OCI-LY7 (cell line): ENCODE measurements at places on chromosomes 4 and X.

GRCh38 chr4:7348946-7349900 lies 85.5 kb downstream of the PSAPL1 start:
- no peak for DNase-seq

DNA sequence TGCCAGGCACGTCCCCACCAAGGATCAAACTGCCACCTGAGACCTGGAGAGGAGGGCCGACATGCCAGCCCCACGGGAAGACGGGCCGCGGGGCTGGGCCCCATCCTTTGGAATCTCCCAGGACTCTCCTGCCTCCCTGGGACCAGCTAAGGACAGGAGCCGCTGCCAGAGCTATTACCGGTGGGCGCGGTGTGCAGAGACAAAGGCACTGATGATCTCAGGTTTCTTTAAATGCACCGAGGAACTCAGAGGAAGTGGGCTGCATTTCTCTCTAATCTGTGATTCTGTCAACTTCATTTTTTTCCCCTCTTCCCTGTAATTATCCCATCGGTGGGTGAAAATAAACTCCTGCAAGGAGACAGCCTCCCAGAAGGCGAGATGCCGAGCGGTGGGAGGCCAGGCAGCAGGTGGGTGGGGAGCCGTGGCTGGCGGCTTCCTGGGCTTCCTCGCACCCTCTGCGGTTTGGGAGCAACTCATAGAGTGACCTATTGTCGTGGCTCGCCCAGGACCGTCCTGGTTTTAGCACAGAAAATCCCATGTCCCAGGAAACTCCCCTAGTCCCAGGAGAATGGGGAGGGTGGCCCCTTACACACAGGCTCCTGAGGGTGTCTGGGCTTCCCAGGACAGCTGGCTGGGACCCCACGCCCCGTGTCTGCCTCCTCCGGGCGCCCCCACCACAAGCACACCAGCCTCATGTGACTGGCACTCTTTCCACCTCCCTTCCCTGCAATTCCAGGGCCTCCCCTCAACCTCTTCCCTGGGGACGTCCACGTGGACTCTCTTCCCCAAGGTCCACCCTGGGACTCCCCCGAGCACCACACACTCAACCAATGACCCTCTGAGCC lies 62.3 kb upstream of the ADRA2C start:
- DNase-seq, result no peak

- DNase-seq, result no peak
These were observed 225.8 kb upstream of the ETNPPL start for GRCh38 chr4:108988464-108989195.

- peak; percentile 26 for DNase-seq
These were observed 42.2 kb downstream of the SMIM10L2A start for GRCh38 chrX:135463937-135464336.

GRCh38 chr4:88623097-88623496 lies 30.8 kb downstream of the HERC3 start:
- no peak for DNase-seq

DNA sequence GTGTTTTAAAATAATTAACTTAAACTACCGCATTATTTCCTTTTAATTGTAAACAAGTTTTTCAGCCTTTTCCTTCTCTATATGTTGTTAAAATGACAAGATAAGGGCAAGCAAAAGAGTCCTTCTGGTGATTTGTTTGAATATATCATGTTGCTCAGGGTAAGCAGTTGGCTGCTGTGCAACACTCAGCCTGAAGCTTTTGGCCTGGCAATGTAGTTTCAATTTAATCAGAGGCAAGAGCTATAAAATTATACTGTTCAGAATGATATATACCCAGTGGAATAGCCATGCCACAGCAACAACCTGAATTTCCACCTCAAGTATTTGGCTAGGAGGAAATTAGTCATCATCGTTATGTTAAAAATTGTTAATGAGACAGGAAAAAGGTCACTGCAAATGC lies 53.4 kb downstream of the GRXCR1 start:
- no peak for DNase-seq

DNA sequence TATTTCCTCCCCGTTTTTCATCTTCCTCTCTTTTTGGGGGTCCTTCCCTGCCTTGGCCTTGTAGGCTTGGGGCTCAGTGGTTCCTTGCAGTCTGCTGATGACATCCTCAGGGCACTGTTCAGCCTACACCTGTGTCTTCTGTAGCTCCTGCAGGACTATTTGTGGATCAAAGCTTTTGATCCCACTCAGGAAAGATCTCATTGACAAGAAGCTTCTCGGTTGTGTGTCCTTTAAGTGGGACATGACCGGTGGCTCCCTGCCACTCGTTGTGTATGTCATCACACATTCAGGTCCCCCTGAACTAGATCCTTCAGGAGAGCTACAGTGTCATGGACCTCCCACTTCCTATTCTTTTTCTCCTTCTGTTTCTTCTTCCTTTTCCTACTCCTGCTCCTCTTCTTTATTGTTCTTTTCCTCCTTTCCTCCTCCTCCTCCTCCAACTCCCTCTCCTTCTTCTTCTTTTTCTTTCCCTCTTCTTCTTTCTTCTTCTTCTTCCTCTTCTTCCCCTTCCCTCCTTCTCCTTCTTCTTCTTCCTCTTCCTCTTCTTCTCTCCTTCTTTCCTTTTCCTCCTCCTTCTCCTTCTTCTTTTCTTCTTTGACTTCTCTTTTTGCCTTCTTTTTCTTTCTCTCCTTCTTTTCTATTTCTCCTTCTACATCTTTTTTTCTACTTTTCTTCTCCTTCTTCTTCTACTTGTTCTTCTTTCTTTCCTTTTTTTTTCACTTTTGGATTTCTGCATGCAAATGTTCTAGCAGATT lies 67.8 kb downstream of the NBDY start:
- DNase-seq, result no peak

DNA sequence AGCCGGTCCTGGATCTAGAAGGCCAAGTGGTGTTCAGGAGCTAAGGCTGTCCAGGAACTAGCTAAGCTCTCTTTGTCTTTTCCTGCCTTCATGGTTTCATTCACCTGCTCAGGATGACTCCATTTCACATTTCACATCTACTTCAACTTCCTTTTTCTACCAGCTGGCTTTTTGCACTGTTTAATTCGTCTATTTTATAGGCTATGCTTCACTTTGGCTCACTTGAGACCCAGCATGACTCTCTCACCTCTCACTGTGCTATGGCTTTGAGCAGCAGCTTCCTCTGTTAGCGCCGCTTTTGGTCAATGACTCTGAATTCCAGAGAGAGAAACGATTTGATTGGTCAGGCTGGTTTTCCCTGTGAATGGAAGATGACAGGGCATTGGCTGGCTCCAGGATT lies 213.5 kb upstream of the CLNK start:
- DNase-seq, result no peak

GRCh38 chr4:160175064-160175643 lies 1072.3 kb downstream of the RAPGEF2 start:
- no peak for DNase-seq

DNA sequence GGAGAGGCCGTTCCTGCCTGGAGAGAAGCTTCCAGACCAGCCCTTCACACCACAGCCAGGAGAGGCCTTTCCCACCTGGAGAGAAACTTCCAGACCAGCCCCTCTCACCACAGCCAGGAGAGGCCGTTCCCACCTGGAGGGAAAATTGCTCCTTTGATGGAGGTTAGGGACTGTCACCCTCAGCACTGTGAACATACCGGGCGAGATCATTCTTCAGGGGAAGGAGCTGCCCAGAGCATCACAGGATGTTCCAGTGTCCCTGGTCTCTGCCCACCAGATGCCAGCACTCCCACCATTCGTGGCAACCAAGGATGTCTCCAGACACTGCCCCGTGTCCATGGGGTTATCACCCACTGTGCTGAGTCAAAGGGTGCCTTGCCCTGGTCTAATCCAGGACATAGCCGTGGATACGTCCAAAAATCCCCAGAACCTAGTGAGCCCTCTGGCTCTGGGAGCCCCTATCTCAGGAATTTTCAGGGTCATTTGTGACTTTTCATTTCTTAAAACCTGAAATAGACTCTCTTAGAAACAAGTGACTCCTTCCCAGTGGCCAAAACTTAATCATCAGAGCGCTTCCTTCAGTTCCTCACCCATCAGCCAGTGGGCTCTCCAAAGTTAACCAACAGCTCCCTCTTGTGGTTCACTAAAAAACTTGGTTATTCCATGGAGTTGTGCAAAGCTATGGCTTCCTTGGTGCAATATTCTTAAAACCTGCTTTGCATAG lies 80.2 kb downstream of the CRMP1 start:
- peak; percentile 71 for DNase-seq

GRCh38 chr4:6331018-6331417 lies 61.4 kb downstream of the WFS1 start:
- peak; percentile 56 for DNase-seq

GRCh38 chrX:45137531-45137930 lies 63.1 kb downstream of the DIPK2B start:
- no peak for DNase-seq

- DNase-seq, result no peak
These were observed 26.7 kb downstream of the SMARCA1 start for GRCh38 chrX:129496625-129497024.

GRCh38 chrX:152405561-152405960 lies 45.6 kb downstream of the GABRA3 start:
- DNase-seq, result no peak

GRCh38 chr4:112517067-112517634 lies 1.2 kb upstream of the NEUROG2 start:
- DNase-seq, result peak; percentile 51

DNA sequence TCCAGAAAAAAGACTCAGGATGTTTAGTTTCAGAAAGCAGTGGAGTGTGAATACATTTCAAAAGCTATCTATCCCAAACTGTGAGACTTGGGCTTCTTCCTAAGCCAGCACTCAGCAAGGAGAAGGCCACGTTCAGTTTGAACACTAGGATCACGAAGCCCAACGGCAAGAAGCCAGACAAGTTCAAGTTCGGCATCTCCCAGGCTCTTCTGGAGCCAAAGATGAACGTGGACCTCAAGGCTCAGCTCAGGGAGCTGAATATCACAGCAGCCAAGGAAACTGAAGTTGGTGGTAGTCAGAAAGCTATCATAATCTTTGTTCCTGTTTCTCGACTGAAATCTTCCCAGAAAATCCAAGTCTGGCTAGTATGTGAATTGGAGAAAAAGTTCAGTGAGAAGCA lies 7.6 kb downstream of the PLAC1 start:
- DNase-seq, result no peak

GRCh38 chrX:87578978-87579377 lies 61.4 kb downstream of the KLHL4 start:
- DNase-seq, result no peak

- no peak for DNase-seq
These were observed 24.8 kb downstream of the KLHL15 start for GRCh38 chrX:24002167-24002566.

DNA sequence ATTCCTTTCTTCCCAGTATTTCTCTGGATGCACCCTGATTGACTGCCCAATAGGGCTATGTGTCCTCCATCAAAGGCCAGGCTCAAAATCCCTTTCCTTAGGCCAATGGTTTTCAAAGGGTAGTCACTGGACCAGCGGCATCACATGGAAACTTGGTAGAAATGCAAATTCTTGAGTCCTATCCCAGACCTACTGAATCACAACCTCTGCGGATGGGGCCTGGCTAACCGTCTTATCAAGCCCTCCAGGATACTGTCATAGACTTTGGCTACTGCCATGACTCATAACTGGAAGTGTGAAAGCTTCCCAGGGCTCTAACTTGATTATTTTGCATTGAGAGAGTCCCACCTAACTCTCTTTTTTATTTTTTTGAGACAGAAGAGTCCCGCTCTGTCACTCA lies 71.9 kb upstream of the TFDP3 start:
- DNase-seq, result no peak

DNA sequence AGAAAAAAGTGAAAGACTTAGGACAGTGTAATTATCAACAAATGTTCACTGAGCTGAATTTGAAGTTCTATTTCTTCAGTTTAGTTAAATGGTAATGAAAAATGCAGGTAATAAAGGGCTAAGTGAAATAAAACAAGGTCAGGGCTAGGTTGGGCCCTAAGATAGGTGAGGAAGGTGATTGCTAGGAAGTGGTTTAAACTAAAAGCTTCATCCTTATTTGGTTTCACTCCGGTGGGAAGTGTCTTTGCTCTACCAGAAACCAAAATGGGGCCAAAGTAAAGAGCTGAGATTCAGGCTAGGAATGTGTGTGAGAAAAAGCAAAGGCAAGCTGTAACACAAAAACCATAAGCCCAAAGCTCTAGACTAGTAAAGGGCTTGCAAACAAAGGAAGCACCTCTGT lies 31.0 kb downstream of the TAB3 start:
- no peak for DNase-seq

DNA sequence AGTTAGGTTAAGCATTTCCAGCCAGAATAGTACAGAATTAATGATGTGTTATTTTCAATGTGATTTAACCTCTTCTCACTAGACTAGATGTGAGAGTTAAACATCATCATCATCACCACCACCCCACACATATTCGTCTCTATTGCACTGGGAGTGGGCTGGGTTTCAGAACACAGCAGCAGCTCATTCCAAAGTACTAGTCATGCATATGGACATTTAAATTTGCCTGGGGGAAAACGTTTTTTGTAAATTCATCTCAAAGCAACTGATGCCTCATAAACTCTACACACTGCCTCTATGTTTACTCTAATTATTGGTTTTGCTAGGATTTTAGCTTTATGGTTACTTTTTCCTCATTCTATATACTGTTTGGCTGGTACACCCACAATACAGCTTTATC lies 509.1 kb downstream of the PPP4R3C start:
- DNase-seq, result no peak

DNA sequence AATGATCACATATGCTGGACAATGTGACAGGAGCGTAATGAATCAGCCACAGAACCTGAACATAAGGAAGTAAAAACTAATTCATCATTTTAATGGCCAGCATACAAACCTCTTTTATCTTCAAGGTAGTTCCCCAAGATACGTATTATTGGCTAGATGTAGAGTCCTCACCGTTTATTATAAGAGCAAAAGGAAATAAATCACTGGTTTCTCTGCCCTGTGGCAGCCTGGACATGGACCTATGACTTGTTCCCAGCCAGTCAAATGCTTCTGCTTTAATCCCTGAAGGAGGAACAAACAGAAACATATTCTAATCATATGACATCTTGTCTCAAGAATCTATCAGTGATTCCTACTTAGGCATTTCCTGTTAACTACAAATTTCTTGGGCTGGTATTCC lies 86.8 kb upstream of the FAM241A start:
- DNase-seq, result no peak

- DNase-seq, result no peak
These were observed 20.5 kb downstream of the NKX3-2 start for GRCh38 chr4:13523591-13524503.

DNA sequence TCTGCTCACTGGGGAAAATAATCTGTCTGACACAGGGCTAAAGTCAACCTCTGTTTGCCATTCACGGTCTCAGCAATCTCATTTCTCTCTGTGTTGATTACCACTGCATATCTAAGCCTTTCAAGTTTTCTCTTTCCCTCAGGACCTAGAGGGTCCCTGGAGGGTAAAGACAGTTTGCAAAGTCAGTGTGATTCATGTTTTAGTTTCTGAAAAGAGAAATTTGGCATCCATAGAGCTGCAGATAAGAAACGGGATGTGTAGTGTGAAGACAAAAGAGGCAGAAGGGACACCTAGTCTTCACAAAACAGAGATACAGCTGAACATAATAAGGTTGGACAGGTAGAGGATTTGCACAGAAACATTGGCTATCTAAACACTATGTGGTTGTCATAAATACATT lies 34.5 kb upstream of the KDR start:
- no peak for DNase-seq

GRCh38 chr4:141680060-141680459 lies 43.7 kb downstream of the IL15 start:
- DNase-seq, result no peak

- DNase-seq, result no peak
These were observed 153.3 kb downstream of the LDB2 start for GRCh38 chr4:16745009-16745635.
